Skin of body (tissue), 3 donors: ENCODE measurements at places on chromosomes 6 and 20. TPM values are rescaled to one million over a fixed set of nuclear protein-coding genes. Genes with fewer than 3 reads are reported as not detected.
A peak's percentile ranks its signal among the peaks of the same experiment; 100 is the strongest.

GRCh38 chr6:13445744-13446115, 41.7 kb downstream of the GFOD1 start:
- no peak for DNase-seq

C6orf136 gene
- 5.2 TPM for total RNA-seq

DNA sequence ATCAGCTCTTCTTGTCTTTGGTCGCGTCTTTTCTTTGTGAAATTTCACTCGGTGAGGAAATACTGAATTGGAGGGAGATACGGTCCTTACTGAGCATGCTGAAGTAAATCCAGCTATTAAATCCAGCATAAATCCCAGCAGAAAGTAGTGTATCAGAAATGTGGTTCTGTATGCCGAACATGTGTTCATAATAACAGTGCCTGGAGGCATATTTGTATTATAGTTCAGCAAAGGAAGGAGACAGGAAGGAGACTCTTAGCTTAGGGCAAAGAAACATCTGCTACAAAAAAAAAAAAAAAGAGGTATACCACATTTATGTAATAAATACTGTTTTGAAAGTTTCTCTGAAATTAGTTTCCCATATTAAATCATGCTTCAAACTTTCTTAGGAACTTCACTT, 211.8 kb downstream of the PLCB4 start:
- peak; percentile 51 for DNase-seq

DNA sequence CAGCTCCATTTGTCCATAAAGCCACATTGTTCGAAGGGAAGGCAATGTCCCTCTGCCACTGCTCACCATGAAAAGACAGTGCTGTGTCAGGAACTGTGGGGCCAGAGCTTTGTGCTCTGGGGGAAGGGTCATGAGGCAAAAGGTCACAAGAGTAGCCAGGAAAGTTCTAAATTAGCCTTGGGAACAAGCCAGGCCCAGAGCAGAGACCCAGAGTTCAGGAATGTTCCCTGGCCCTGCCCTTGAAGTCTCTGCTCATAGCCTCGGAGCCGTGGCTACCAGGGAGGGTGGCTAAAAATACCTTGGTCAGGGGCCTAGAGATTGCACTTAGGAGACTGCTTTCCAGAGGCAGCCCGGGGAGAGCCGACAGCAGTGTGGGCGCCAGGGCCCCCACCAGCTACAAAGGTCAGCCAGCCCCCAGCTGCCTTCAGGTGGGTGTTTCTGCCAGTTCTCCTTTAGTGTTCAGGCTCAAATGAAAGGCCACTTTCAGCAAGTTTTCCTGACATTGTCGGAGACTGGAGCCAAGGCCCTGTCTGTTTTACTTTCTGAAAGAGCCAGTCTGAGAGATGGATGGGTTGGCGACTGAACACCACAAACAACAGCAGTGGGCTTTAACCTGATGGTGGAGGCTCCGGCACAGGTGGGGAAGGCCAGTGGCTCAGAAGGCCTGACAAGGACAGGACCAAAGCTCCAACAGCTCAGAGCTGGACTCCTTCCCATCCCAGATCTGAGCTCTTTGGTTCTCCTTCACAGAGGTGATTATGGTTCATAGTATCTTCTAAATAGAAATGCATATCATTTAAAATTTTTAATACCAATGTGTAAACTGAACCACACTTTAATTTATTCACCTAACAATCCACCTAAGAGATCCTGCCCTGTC, 76.2 kb downstream of the CDH26 start:
- DNase-seq = no peak

PLEKHG1 gene
- 49.8 TPM for total RNA-seq

- DNase-seq = no peak
Measured at GRCh38 chr20:62117658-62118057, 4.6 kb upstream of the LSM14B start.

GRCh38 chr6:109870089-109870410, 108.1 kb upstream of the GPR6 start:
- no peak for DNase-seq

- no peak for DNase-seq
Measured at GRCh38 chr6:117494283-117494682, 11.8 kb downstream of the DCBLD1 start.

KHDRBS2 gene
- total RNA-seq = 0.30 TPM

DNA sequence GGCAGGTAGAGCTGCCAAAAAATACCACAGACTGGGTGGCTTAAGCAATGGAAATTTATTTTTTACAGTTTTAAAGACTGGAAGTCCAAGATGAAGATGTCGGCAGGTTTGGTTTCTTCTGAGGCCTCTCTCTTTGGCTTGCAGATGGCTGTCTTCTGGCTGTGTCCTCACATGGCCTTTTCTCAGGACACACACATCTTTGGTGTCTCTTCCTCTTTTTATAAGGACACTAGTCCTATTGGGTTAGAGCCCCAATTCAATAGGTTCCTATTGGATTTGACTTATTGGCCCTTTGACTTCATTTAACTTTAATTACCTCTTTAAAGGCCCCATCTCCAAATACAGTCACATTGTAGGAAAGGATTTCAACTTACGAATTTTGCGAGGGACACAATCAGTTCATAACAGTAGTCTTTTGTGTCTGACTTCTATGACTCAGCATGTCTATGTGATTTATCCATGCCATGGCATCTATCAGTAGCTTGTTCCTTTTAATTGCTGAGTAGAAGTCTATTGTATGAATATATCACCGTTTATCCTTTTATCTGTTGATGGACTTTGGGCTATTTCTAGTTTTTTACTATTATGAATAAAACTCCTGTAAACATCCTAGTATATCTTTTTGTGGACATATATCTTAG, 11.0 kb upstream of the TCP11 start:
- no peak for DNase-seq

GRCh38 chr6:111651185-111652034, 45.7 kb upstream of the TRAF3IP2 start:
- no peak for DNase-seq

DNA sequence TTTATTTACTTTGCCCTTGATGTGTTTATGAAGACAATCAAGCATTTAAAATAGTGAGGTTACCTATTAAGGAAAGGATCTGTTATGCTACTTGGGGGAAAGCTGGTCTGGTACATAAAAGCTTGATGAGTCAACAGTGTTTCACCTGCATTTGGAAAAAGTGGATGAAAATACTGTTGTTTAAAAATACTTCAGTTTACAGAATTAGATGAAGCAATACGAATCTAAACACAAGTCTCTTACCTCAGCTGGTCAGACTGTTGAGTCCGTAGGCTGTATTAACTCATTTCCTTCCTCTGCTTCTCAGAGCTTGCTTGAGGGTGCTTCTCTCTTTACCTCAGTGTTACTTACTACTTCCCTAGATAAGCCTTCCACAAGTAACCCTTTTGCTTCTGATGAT, 36.1 kb downstream of the NKX2-4 start:
- no peak for DNase-seq

ULBP3 gene
- total RNA-seq = 3.9 TPM

CGAS gene
- total RNA-seq = 4.9 TPM

DNA sequence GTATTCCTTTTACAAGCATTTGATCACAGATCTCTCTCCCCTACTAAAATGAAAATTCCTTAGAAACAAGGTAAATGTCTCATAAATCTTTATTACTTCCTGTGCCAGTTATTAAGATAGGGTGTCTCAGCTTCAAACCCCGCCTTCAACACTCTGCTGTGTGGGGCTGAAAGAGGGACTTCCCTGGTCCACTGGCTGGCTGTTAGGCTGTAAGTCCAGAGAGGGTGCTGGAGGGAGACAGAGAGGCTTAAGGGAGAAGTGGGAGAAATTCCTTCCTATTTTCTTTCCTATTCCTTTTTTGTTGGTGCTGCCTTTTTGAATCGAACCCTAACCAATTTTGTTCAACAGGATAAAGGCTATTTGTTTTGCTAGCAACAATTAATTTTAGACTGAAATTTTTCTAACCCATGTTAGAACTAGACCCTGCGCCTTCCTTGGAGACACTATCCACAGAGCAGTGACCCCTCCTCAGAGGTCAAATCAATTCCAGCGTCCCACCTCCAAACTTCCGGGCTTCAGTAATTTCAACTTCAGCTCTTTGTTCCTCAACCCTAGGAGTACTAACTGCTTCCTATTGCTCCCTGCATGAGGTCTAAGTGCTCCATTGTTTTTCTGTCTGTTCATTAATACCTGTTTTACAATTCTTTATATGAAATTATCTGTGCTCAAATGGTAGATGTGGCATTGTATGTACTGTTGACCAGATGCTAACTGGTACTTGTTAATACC, 207.5 kb upstream of the OPRM1 start:
- DNase-seq = no peak

- no peak for DNase-seq
Measured at GRCh38 chr6:165581678-165582077, 81.4 kb downstream of the PDE10A start.

- DNase-seq = no peak
Measured at GRCh38 chr6:35796236-35796635, 887 bp downstream of the CLPS start.

DNA sequence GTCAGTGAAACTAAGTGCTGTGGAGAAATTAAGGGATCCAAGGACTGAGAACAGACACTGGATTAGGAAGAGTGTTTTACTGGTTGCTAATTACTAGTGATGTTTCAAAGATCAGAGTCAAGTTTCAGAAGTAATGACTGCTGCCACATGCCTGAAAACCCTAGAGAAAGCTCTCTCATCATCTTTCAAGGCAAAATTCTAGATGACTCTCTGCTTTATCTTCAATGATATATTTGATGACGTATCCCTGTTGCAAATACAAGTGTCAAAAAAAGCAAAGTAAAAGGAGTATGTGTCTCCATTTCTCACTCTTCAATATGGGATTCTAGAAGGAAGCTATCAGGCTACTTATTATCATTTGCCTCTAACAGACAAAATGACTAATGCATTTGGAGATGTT, 38.0 kb downstream of the HMGCLL1 start:
- DNase-seq = no peak

GJA10 gene
- not detected for total RNA-seq

HLA-DRB1 gene
- 20.7 TPM for total RNA-seq

GRCh38 chr6:37608587-37608986, 89.1 kb downstream of the MDGA1 start:
- no peak for DNase-seq

GRCh38 chr20:31637660-31638059, at the start of gene COX4I2:
Gene COX4I2, plus strand, starts transcription at chr20:31637912. Its CDS starts 1,106 bp downstream, at chr20:31639018.
- DNase-seq = no peak

RIMS1 gene
- total RNA-seq = 1.8 TPM
